ENCODE measurements at places on chromosomes 5 and 9.

DNA sequence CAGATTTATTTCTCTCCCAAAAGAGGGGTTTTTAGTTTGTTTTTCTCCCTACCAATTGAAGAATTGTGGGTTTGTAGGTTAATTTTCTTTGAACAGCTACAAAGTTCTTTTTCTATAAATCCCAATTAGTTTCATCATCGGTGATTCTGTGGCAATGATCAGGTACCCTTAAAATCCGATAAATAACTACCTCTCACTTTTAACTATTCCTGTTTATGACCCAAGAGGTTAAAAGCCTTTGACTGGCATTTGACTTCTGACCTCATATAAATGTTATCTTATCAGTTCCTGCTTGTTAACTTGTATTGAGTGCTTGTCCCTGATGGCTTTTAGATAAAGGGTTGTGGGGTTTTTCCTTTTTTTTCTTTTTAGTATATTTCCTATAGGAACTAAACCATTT lies 124.4 kb upstream of the TMEM161B start:
- no peak for DNase-seq

- no peak for DNase-seq
Measured at GRCh38 chr9:76605321-76605900, 146.4 kb downstream of the GCNT1 start.

DNA sequence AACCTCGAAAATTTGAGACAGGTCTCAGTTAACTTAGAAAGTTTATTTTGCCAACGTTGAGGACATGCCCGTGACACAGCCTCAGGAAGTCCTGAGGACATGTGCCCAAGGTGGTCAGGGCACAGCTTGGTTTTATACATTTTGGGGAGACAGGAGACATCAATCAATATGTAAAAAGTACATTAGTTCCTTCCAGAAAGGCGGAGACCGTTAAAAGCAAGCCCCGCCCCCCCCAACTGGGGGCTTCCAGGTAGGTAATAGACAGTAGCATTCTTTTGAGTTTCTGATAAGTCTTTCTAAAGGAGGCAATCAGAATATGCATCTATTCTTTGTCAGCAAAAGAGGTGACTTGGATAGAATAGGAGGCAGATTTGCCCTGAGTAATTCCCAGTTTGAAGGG lies 599 bp upstream of the MOCS2 start:
- no peak for DNase-seq

DNA sequence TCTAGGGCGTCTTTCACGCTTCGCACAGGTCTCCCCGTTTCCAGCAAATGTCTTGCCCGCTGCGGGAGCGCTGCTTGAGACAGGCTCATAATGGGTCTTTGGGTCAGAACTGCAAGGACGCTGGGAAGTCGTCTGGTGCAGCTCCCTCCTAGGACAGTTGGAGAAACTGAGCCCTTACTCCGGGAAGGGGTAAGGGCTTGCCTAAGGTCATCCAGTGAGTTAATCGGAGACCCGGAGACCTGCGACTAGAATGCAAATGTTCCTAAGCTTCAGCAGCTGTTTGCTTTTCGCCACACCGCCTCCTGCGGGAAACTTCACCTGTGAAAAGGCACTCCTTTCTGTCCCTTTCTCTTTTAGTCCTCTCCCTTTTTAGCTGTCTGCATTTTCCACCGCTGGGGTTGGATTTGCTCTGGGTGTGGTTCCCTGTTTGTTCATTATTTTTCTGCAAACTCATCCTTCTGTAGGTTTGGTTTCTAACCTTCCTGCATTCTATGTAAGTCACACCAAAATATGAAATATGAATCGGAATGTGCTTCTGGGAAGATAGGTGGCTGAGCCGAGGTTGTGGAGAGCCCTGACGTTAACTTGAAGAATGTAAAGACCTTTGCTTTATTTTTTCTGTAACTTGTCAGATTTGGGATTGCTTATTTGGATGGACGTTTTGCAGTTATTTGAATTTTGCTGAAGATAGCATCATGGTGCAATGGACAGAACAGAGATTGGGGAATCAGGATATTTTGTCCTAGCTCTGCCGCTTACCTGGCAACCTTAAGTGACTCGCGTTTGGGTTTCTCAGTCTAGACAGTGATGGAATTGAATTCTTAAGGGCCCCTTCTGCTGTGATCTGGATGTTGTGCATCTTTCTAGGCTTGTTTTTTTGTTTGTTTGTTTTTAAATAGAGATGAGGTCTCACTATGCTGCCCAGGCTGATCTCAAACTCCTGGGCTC lies 909 bp downstream of the SLC36A1 start:
- peak; percentile 16 for DNase-seq

- no peak for DNase-seq
Measured at GRCh38 chr5:101877451-101877850, 418.6 kb downstream of the SLCO4C1 start.

DNA sequence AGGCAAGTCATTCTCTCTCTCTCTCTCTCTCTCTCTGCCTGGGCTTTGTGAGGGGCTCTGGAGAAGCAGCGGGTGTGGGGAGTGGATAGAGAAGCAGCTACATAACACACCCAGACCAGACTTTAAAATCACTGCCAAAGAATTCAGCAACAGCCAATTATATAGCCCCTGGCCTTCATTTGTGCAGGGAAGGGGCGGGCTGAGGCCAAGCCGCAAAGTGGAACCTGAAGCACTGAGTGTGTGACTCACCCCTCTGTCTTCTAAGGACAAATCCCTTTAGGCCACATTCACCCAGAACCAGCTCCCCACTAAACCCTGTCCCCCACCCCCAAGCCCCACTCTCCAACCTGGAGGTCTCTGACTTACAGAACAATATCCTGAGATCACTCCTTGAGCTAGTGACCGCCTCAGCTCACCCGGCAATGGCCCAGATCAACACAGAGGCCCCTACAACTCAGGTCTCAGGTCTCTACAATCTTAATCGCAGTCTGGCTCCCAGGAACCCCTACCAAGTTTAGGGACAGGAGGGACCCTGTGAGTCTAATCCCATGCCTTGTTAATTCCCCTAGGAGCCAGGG lies 6.0 kb downstream of the B4GALT1 start:
- peak; percentile 97 for DNase-seq

DNA sequence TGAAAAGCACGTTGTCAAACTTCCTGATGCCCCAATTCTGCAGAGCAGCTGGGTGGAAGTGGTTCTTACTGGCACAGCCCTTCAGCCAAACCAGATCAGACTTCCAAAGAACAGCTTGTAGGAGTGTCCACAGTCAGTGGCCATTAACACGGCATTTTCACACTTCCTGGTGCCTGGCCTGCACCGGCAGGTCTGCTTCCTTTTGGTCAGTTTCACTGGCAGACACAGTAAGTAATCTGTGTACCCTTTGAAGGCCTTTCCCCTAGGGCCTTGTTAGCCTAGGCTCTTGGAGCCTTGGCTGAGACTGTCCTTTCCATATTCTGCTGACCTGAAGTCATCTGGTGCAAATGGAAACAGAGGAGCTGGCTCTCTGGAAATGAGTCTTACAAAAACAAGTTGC lies 297.5 kb upstream of the TNC start:
- DNase-seq = no peak

- DNase-seq = peak; percentile 32
Measured at GRCh38 chr9:122346478-122347347, 24.1 kb upstream of the PTGS1 start.

GRCh38 chr5:91382530-91383026 lies 539 bp downstream of the ARRDC3 start:
- peak; percentile 55 for DNase-seq

All from choroid plexus epithelial cell (primary cell).